GM12865 (cell line): ENCODE measurements at places on chromosomes 2 and 18.
A peak's percentile ranks its signal among the peaks of the same experiment; 100 is the strongest.

DNA sequence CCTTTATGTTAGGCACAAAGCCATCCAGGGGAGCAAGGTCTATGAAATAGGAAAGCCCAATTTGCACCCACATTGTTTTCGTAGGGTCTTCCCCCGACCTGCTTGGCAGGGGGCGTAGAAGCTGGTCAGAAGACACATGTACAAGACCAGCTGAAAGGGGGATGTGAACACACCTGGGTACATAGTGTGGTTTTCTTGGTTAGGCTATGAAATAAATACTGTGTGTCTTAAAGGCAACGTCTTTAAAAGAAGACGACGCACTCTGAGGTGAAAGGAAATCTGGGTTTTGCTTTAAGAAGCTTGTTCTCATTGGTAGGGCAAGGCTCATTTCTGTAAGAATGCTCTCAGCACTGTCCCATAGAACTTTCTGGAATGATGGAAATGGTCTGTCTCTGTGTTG is 60.0 kb upstream of the KLF7 start:
- DNase-seq = peak; percentile 38

GRCh38 chr2:12728221-12728777 is 11.6 kb downstream of the TRIB2 start:
- DNase-seq = peak; percentile 92

- no peak for DNase-seq
Observed at GRCh38 chr2:3038636-3039035, 339.0 kb downstream of the EIPR1 start.

DNA sequence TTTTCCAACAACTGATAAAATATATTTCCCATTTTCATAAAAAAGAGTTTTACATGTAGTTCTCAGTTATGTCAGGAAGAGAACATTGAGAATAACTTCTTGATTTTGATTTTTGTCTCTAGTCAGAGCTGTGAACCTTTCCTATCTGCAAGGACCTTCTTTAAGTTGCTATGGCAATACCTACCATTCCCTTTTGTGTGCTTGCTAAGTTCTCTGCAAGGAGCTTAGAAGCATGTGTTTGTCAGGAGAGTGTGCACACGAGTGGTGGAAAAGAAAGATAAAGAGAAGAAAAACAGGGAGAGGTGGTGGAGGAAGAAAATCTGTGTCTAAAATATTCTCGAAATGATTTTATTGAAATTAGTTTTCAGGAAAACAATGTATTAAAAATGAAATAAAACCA is 140.3 kb upstream of the SLC8A1 start:
- no peak for DNase-seq

- DNase-seq = peak; percentile 4
Observed at GRCh38 chr2:152126664-152127063, 27.8 kb upstream of the CACNB4 start.
